Renal pelvis (tissue), 12 donors: ENCODE measurements at places on chromosomes 11 and 22.

- DNase-seq: no peak
These were observed 109.7 kb downstream of the WNT7B start for GRCh38 chr22:45867118-45867905.

GRCh38 chr11:63919267-63920125 lies 2.5 kb upstream of the RCOR2 start:
- no peak for DNase-seq

GRCh38 chr22:28180804-28181731 lies 262.0 kb upstream of the PITPNB start:
- no peak for DNase-seq

GRCh38 chr11:18016789-18017188 lies 3.9 kb upstream of the SERGEF start:
- DNase-seq: no peak

DNA sequence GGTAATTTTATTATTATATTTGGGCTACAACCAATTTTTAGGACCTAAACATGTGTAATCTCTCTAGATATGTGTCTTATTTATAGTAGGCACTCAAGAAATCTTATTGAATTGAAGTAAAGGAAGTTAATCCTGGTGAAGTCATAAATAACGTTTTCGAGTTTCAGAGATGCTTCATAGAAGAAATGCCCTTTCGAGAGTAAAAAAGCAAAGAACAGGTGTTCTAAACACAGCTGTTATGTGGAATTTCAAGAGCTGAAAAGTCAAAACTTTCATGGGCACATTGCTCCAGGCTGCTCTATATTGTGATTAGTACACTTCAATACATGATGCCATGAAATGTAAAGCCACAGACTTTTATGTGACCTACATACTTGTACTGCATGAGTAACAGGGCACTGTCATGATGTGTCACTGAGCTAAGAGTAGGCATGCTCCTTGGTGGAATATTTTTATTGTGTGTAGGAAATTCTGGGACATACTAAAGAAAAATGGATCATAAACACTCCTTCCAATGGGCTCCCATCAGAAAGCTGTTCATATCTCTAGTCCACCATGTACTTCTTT lies 7.2 kb upstream of the ELMOD1 start:
- no peak for DNase-seq

- no peak for DNase-seq
These were observed 66.9 kb downstream of the SCN3B start for GRCh38 chr11:123587559-123587958.

DNA sequence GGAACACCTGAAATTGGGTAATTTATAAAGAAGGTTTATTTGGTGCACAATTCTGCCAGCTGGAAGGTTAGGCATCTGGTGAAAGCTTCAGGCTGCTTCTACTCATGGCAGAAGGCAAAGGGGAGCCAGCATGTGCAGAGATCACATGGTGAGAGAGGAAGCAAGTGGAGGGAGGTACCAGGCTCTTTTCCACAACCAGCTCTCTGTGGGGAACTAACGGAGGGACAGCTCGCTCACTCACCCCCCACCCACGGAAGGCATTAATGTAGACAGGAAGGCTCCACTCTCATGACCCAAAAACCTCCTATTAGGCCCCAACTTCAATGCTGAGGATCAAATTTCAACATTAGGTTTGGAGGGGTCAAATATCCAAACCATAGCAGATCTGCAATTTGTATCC lies 75.6 kb upstream of the ARHGAP32 start:
- DNase-seq: no peak

- no peak for DNase-seq
These were observed 24.3 kb upstream of the PICK1 start for GRCh38 chr22:38032681-38033521.

DNA sequence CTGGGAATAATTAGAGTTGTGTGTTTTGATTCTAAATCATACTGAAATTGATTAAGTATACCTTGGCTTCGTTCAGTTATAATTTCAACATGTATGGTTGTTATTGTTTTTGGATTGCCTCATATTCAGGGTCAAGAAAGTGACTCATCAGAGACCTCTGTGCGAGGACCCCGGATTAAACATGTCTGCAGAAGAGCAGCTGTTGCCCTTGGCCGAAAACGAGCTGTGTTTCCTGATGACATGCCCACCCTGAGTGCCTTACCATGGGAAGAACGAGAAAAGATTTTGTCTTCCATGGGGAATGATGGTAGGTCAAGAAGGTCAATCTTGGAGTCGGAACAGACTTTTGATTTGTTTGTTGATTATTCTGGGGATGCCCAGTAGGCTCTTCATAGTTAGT lies 40.4 kb downstream of the KMT2A start:
- no peak for DNase-seq

DNA sequence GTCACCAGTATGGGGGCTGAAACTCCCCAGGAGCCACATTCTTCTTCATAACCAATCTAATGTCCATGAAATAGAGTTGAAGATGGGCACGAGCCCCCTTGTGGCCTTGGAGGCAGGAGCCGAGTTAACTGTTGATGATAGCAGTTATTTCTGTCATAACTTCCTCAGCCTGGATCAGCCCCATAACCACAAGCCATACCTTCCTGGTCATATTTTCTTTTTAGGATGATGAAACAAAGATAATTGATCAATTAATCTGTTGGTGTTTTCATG lies 65.0 kb upstream of the TTC12 start:
- no peak for DNase-seq

DNA sequence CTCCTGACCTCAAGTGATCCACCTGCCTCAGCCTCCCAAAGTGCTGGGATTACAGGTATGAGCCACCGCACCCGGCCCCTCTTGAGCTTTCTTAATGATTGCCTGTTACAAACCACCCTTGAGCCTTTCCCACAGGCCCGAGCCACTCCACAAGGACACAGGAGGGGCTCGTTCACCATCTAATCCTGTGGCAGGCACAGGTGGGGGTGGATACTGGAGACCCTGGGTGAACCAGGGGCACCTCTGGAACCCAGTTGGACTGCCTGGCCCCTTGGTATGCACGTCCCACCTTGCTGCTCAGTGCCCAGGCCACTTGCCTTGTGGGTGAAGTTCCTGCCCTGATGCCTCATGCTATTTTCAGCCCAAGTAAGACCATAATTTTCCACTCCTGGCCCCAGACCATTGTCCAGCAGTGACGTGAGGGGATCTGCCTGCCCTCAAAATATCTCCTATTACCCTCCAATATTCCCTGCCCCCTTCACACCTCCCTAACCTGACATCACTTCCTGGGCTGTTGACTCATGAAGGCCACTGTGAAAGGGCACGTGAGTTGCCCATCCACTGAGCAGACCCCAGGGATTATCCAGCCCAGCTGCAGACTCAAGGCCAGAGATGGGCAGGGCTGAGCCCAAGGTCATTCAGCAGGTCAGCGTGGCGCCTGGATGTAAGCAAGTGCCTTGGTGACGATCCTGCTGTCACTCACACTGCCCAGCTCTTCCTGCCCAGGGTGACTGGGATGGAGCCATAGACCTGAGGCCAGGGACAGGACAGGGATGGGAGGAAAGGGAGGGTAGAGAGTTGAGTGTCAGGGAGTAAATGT lies 19.6 kb downstream of the P2RY2 start:
- DNase-seq: no peak

- DNase-seq: no peak
These were observed 131.9 kb downstream of the MPPED1 start for GRCh38 chr22:43543522-43544288.

DNA sequence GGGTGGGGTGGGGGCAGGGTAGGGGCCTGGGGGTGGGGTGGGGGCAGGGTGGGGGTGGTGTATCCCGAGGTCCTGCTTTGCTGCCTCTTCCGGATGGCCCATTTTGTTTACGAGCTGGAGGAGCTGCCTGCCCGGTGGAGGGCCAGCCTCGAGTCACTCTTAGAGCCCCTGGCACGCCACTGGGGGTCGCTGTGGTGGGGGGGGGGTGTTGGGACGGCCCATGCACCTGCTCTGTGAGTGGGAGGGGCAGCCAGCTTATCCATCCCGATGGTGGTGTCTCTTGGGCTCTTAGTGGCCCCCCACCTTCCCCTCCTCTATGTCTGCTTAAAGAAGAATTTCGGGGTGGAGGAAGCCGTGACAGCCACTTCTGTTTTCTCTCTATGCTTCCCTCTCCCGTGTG lies 24.6 kb downstream of the MRGPRD start:
- DNase-seq: no peak

- no peak for DNase-seq
These were observed 77.2 kb downstream of the PRR5L start for GRCh38 chr11:36373016-36374010.

DNA sequence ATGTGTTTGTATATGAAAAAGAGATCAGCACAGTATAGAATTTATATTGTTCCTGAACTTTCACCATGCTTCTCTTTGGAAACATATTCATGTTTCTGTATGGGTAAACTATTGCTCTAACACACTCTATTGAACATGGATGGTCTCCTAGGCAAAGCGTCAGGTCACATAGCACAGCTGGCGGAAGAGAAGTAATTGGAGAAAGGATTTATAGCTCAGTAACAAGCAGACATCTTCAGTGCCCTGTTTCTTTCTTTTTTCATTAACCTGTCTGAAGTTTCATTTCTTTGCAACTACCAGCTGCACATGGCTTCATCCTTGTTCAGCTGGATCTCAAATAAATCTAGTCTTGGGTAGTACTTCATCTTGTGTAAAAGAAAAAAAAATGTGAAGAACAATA lies 84.4 kb upstream of the TRPC6 start:
- DNase-seq: peak; percentile 53

DNA sequence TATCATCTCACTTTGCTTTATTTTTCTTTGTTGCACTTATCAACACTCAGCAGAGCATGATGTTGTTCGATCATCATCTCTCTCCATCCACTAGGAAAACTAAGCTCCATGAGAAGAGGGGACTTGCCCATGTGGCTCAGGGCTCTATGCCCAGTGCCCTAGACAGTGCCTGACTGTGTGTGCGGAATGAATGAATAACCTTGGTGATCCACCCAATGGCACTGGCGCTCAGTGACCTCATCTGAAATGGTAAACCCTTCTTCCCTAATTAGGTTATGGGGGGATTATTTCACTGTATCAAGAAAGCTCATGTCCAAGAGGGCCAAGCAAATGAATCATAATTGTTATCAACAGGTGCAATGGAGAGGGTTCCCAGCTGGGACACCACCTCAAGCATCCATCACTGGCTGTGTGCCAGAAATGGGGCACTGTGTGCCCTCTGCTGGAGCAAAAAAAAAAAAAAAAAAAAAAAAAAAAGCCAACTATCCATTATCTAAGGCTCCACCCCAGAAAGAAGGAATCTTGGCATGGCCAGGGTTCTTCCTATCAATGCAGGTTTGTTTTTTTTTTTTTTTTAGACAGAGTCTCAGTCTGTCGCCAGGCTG lies 172.6 kb downstream of the LARGE1 start:
- no peak for DNase-seq

- DNase-seq: no peak
These were observed 44.8 kb upstream of the SMCO4 start for GRCh38 chr11:93587858-93588581.

DNA sequence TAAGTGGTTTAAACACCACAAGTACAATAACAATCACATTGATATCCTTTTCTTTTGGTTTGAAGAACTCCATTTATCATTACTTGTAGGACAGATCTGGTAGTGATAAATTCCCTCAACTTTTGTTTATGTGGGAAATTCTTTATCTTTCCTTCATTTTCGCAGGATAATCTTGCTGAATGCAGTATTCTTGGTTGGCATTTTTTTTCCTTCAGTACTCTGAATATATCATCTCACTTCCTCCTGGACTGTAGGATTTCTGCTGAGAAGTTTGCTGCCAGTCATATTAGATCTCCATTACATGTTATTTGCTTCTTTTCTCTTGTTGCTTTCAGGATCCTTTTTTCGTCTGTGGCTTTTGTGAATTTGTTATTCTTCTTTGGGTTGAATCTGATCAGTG lies 179.0 kb upstream of the PLET1 start:
- DNase-seq: no peak

DNA sequence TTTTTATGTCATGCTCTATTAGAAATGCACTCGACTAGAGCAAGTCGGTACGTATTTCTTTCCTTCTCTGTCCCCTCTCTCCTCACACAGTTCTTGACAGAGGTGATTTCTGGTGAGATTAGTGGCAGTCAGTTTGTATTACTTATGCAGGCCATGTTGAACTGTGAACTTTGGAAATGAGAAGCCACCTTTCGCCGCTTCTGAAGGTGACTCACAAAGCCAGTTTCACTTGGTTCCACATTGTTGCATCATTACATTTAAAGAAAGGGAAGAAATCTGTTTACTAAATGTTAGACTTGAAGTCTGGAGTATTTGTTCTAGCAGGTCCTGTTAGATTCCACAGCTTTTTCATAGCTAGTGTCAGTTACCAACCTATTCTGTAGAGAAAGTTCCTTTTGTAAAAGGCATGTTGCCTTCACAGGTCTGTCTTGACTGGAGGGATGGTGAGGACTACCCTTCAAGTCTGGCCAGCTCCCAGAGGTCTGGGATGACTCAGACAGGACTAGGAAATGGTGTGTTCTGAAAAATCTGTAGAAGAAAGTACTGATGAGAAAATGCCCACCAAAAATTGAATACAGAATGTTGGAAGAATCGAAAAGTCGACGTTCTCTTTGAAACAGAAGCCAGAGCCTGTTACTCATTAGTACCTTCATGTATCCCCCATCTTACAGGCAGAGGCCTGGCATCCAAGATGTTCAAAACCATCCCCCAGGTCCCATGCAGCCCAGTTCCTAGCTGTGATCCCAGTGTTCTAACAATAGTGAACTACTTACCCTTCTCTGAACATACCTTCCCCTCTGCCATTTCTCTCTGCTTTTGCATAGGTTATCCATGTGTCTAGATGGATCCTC lies 181.4 kb downstream of the DBX1 start:
- DNase-seq: no peak

- peak; percentile 37 for DNase-seq
These were observed at the start of gene CHRNA10 for GRCh38 chr11:3671334-3672254. Gene CHRNA10 (minus strand): TSS chr11:3671384. CDS start chr11:3671312, 72 bp downstream.

DNA sequence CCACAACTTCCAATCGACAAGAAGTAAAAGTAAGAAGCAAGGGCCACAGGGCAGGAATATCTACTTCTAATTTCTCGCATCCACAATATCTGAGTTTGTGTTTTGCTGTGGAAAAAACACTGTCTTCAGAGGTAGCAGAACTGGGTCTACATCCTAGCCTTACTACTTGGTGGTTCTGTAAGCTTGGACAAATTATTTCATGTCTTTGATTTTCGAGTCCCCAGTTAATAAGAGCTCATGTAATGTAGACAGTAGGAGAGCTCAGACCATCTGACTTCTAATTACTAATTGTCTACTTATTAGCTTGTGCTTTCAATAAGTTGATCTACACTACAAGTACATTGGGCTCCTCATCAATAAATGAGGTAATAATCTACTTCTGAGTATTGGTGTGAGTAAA lies 13.3 kb upstream of the HBE1 start:
- DNase-seq: no peak
